ENCODE measurements at places on chromosomes 11 and 22. TPM values are rescaled to one million over a fixed set of nuclear protein-coding genes. Genes with fewer than 3 reads are reported as not detected.

Gene MS4A6A
- not detected for total RNA-seq

Gene DSCAML1
- total RNA-seq, result not detected

Gene OR2AT4
- total RNA-seq, result not detected

Gene TEX12
- not detected for total RNA-seq

Gene MEI1
- not detected for total RNA-seq

Gene ADAMTS15
- total RNA-seq, result 2.2 TPM

Gene FTH1
- 406 TPM for total RNA-seq

Gene MIAT
- total RNA-seq, result 0.30 TPM

Gene OR4D5
- total RNA-seq, result not detected

Gene MMP27
- total RNA-seq, result not detected

Gene DNAJC4
- total RNA-seq, result 23.4 TPM
